ENCODE measurements at places on chromosomes 2 and 18.

- no peak for DNase-seq
These were observed 39.1 kb upstream of the ANKRD44 start for GRCh38 chr2:197349699-197350098.

DNA sequence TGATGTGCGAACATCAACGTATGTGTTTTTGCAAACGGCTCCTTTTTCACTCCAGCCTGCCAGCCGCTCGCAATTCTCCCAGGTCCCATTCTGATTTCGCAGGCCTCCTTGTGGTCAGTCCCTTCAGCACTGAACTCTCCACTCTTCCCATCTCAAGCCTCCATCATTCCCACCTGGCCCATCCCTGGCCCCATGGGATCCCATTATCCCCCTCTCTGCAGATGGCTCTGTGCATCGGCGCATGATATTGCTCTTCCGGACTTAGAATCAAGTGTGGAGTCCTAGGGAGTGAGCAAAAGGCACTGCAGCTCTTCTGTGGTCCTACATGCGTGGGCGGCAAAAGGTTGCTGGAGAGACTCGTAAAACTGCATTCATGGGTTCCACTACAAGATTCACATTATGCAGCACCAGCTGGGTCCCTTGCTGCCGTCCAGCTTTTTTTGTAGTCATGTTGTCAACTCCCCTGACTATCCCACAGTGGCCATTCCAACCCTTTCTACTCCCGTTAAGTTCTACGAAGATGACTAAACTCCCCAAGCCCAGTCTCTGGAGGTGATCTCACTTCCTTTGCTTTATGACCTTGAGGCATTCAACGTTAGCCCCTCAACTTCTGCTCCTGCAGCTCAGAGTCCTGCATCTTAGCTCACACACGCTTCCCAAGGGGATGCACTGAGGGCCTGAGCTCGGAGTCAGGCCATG is 125.3 kb upstream of the NRP2 start:
- DNase-seq: no peak

DNA sequence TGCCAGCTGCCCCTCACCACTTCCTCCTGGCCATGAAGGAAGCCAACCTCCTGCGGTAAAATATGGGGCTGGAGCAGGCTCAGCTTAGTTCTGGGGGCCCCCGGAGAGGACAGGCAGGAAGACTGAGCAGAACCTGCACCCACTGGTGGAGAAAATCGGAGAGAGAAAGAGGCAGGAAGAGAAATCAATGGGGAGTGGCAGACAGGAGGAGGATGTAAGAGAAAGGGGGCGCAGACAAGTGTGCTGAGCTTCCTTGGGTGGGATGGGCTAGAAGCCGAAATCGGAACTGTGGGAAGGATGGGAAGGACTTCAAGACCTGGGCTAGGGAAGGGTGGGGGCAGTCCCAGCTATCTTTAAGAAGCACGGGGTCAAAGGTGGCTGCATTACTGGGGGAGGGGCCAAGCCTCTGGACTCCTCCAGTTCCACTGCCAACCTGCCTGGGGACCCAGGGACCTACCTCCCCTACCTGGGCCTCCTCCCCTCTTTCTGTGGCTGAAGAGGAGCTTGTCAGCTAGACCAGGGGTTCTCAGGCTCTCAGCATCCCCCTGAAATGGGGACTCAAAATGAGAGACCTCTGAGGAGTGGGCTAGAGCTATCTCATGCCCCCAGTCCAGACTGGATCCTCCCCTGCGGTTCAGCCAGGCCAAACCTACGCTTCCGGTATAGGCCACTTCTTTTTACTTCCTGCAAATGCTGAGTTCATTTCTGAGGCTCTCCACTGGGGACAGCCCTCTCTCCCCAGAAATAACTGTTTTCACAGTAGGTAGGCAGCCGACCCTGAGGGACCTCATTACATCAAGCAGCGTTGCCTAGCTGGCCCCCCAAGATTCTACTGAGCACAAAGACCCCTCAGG is 33.6 kb upstream of the B3GNT7 start:
- DNase-seq: no peak

- DNase-seq: no peak
These were observed 28.2 kb upstream of the BCL11A start for GRCh38 chr2:60581433-60582282.

GRCh38 chr2:18403921-18404522 is 156.4 kb downstream of the RDH14 start:
- DNase-seq: no peak

DNA sequence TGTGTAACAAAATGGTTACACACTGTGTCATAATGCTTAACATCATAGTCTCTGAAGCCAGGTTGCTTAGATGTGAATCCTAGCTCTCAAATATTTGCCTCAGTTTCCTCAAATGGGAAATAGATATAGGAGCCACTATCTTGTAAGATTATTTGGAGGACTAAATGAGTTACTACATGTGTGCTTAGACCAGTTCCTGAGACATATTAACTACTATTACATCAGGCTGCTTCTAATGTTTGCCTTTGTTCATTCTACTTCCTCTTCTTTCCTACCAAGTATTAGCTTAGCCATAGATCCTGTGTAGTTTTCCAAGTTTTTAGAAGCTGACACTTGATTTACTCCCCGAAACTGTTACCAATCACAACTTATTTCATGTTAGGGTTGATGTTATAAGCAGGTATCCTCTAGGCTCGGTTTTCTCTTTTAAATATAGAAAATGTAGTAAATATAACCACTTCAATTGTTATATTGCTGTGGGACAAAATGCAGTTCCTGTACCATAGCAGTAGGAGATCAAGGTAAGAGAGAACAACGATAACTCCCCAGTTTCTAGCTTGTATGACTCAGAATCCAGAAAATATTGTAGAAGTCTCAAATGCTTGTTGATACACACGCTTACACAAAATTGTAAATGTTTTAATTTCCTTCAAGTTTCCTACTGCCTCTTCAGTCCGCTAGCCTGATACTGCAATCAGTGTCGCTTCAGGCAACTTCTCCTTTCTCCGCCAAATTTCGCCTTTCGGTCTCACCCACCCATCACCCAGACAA is 751 bp upstream of the DNAJC10 start:
- DNase-seq: no peak

- DNase-seq: no peak
These were observed 2.5 kb downstream of the KCNF1 start for GRCh38 chr2:10914272-10914693.

DNA sequence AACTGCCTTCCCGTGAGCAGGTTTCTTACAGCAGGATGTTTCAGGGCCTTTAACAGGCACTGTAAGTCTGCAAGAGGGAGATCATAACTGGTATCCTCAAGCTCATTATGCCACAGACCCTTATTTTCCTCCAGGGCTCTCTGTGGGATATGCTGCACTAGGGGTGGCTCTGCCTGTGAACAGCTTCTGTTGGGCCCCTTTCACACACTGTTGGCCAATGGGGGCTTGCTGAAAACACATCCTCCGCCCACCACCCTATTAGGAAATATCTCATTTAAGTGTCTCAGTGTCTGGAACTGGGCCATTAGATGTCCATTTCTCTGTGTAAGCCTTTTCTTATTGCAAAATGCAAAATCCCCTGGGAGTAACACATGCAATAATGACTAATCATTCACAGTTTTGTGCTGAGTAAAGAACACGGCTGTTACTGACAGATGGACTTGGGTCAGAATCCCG is 414.3 kb upstream of the HS6ST1 start:
- DNase-seq: no peak

DNA sequence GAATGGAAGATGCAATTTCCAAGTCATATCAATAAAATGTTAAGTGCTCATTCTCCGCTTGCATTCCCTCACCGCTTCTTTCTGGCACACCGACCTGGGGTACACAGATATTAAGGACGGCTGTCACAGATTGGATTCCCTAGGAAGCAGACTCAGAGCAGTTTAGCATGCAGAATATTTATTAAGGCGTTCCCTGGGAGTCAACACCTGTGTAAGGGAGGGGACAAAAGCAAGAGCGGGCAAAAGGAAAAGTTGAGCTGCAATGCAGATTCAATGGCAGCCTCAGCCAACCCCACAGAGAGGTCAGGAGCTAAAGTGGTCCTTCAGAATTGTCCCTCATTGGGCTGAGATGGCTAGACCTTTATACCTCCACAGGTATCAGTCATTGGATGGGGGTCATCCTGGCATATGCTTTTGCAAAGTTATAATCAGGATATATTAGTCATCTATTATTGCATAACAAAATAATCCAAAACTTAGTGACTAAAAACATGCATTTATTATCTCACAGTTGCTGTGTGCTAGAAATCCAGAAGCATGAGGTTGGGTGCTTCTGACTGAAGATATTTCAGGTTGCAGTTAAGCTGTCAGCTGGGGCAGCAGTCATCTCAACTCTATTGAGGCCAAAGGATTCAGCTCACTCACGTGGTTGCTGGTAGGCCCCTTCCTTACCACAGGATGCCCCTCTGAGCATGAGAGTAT is 27.0 kb upstream of the INO80D start:
- no peak for DNase-seq

- DNase-seq: no peak
These were observed 75.6 kb downstream of the ZBTB7C start for GRCh38 chr18:48333563-48333962.

- no peak for DNase-seq
These were observed 59.8 kb downstream of the ITGA4 start for GRCh38 chr2:181516992-181517391.

GRCh38 chr2:47241715-47242114 is 86.6 kb upstream of the STPG4 start:
- DNase-seq: no peak

GRCh38 chr2:30694286-30695055 is 112.8 kb downstream of the CAPN13 start:
- no peak for DNase-seq

- no peak for DNase-seq
These were observed 583.5 kb downstream of the XIRP2 start for GRCh38 chr2:167471734-167472133.

DNA sequence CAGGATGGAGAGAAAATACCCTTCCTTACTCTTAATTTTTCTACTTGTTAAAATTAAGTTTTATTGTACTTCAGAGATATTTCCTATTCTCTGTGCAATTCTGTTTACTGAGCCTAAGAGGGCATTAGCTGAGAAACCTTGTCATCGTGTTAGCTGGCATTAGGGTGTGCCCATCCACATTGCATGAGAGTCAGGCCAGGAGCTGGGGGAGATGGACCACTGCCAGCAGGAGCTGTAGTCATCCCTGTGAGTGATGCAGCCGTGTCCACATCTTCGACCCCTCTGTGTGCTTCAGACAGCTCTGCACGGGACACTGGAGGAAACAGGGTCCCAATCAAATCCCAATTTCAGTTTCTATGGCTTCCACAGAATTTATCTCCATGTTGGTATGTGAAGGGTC is 34.2 kb downstream of the ABCA12 start:
- no peak for DNase-seq

- DNase-seq: no peak
These were observed 6.7 kb downstream of the SAG start for GRCh38 chr2:233314180-233314925.

DNA sequence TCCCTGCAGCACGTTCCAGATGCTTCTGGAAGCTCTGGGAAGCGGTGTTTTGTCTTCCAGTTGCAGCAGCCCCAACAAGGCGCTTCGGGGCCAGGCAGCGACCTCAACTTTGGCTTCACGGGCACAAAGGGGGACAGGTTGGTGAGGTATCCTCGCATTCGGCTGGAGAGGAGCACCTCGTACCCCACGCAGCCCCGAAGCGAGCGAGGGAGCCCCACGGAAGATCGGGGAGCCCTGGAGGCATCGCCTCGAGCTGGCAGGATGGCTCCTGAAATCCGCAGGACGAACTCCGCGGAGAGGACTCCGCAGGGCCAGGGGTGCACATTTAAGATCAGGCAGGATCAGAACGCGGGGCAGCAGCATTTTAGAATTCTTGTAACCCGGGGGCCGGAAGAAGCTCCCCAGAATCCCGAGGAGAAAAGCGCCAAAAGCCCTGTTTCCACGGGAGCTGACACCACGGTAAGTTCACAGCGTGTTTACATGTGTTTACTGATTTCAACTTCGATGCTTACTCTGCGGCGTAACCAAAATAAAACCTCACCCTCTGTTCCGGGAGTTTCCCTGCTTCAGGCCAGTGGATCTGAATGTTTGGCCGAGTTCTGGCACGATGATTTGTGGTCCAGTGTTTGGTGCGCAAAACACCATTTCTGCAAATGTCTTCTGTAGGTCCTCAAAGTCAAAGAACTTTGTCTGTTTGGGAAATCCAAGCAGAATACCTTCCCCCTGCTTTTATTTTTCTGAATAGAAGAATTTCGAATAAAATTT is 212.5 kb downstream of the NEDD4L start:
- DNase-seq: no peak

DNA sequence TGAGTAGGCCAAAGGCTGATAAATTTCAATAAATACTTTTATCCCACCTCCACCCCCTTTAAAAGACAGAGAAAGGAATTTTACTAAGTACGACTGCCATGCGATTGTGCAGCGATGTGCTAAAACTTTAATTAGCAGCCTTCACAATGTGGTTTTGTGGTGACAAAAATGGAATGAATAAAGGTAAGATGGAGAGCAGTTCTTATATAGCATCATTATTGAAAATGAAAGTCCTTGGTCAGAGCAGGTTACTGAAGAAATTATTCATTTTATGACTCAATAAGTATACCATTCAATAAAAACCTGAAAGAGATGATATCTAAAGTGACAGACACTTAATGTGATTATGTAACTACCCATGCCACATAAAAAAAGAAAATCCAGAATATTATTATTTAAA is 33.2 kb upstream of the MTIF2 start:
- DNase-seq: no peak

DNA sequence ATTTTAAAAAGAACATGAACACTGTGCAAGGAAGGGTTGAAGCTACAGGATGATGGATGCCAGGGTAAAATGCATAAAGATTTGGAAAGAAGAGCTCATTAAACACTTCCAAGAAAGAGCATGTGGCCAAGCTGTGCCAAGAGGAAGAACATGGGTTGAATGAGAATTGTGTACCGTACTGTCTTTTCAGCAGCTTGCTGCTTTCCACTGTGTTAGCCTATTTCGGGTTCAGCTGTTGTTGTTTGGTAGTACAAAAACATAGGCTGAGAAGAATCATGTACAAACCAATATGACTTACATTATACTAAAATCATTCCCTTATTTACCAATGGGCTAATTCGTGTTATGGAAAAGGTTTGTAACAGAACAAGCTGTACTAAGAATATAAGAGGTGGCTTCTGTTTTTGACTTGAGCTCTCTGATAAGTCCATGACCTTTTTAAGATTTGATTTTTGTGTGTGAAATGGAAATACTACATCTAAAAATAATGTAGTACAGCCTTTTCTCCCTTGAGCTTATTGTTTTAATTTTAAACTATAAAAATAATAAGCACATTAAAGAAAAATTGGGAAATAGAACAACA is 188.3 kb upstream of the STON1 start:
- DNase-seq: no peak

GRCh38 chr18:75293591-75293990 is 83.0 kb downstream of the TSHZ1 start:
- DNase-seq: no peak

DNA sequence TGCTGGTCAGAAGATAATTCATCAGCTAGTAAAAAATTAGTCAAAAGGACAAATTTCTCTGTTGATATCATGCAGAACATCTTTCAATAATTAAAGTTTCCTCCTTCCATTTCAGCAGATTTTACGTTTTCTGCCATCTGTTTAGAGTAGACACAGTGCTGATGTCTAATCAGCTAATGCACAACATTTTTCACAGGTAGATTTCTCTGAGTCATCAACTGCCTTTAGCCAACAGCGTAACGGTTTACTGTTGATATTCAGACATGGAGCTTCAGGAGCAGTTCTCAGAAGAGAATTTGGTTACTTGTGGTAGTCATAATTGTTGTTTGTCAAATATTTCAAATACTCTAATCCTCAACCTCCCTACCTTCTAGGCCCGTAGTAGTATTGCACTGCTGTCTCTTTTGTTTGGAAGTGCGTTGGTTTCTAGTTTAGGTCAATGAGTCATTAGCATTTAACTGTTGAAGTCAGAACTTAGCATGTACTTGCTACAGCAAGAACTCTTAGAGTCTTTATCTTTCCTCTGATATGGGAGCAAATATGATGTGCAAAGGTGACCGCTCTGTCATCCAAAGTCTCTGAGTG is 86.8 kb upstream of the TFPI start:
- no peak for DNase-seq

Measured in non-pigmented ciliary epithelial cell (primary cell).